ENCODE measurements at places on chromosomes 12 and 14.

GRCh38 chr14:24151404-24152080 lies 4.2 kb downstream of the RNF31 start:
- DNase-seq, result no peak

- no peak for DNase-seq
Observed at GRCh38 chr12:117718559-117718958, 250.2 kb downstream of the KSR2 start.

DNA sequence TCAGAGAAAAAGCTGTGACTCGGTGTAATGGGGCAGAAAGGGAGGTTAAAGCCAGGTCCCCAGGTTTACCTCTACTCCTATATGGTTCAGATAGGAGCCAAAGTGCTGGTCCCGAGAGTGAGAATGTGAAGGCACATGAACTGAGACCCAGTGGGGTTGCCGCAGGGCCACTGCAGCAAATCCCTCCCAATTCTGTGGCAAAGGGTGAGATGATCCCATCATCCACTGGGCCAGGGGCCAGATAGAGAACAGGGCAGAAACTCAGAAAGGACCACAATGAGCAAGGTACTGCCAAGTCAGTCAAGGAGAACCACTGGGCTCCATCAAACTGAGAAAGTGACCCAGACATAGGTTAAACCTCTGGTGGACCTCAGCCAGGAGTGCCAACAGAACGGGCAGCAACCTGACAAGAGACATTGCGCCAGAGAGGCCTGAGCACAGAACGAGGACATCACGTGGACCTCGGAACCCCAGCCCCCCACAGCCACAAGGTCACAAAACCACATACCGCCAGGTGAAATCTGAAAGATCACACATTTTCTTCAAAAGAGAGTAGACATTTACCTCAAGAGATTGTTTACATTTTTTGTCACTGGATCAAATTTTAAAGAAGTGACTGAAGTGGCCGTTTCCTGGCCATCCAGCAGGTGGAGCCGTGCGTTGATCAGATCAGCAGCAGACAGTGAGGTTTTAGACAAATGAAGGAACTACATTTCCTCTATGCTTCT lies 20.5 kb upstream of the ITPR2 start:
- DNase-seq, result peak; percentile 55

DNA sequence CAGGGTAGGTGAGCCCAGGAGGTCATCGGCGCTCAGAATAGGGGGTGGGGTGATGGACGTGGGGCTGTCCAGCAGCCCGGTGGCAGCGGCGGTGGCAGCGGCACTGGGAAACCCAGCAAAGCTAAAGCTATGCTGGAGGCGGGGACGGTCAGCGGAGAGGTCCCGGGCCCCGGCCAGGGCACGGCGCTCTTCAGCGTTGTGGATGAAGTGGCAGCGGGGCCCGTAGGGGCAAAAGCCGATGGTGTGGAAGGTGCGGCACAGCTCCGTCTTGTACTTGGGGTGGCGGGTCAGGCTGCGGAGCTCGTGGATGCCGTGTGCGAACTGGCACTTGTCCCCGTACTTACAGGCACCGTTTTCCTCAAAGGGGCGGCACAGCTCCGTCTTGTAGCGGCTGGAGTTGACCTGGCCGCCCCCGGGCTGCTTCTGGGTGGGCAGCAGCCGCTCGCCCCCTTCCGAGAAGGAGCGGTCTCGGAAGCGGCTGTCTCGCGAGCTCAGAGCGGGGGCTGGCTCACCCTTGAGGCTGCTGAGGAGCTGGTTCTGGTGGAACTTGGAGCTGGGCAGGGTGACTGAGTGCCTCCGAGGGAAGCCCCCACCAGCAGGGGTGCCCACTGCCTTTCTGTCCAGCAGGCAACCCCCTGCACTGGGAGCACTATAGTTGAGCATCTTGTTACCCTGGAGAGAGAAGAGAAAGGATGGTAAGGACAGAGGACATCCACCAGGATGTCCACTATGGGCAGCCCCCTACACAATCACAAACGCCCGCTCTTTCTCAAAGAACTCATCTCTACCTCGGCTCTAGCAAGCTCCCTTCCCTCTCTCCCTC lies 2.8 kb downstream of the ZFP36L1 start:
- DNase-seq, result peak; percentile 55

DNA sequence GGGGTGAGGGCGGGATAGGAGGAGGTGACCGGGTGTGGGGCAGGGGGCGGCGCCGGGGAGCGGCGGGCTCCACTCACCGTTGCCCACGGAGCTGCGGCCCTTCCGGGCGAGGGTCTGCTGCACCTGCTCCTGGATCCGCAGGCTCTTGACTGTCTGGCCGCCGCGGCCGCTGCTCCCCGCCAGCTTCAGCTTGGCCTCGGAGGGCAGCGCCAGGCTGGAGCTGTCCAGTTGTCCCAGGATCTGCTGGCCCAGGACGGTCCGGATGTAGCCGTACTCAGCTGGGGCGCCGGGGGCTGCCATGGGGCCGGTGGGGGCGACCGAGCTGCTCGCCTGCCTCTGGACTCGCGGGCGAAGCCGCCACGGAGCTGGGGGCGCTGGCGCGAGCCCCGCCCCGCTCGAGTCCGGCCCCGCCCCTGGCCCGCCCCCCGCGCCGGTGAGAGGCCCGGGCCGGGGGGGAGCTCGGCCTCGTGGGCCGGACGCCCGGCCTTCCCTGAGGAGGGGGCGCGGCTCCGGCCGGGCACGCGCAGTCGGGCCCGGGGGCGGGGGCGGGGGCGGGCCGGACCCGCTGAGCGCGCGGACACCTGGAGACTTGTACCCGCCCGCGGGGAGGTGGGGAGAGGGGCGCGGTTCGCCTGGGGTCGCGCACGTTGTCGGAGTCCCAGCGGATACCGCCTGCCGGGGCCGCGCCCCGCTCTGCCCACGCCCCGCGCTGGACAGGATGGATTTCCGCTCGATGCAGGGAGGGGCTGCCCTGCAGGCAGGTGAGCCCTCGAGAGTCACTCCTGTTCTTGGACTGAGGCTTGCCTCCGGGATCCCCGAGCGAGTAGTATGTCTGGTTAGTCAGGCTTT lies at the start of gene PKP2:
Gene PKP2 (minus strand): TSS at position 346 of the 849 bp plus-strand sequence. CDS start 46 bp downstream, at position 300.
- peak; percentile 93 for DNase-seq

DNA sequence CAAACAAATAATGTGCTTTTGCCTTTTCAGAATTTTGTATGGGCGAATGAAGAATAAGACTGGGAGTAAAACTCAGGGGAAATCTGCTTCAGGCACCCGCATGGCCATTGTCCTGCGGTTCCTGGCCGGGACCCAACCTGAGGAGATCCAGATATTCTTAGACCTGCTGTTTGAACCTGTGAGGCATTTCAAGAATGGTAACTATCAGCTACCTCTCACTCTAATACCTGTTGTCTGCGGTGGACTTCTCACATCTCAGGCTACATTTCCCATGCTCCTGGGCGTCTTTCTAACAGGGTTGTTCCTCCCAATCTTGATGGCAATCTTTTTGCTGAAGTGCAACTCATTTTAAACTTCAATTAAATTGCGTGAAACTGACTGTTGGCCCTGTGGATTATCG lies 47.1 kb downstream of the UTP20 start:
- DNase-seq, result no peak

DNA sequence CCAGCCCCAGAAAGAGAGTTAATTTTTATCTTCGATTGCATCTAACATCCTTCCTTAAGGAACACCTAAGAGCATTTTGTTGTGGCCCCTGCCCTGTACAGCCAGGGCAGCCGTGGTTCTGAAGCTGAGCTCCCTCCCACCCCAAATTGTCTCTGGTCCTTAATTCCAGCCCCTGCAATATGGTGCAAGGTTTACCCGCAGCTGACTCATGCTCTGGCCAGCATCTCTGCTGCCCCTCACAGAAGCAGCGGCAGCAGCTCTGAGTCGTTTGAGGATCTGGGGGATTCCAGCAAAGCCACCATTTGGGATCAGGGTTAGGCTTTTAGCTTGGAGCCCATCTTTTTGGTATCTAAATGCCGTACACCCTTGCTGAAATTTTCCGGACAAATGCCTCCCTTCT lies 3.3 kb downstream of the DLK1 start:
- no peak for DNase-seq

- no peak for DNase-seq
Observed at GRCh38 chr12:70683976-70684375, 46.7 kb upstream of the PTPRB start.
